ENCODE measurements at places on chromosomes 4 and X.

GRCh38 chr4:183747931-183748670, 89.0 kb downstream of the TRAPPC11 start:
- DNase-seq, result no peak

- DNase-seq, result no peak
These were observed 64.8 kb upstream of the GK2 start for GRCh38 chr4:79472693-79473438.

DNA sequence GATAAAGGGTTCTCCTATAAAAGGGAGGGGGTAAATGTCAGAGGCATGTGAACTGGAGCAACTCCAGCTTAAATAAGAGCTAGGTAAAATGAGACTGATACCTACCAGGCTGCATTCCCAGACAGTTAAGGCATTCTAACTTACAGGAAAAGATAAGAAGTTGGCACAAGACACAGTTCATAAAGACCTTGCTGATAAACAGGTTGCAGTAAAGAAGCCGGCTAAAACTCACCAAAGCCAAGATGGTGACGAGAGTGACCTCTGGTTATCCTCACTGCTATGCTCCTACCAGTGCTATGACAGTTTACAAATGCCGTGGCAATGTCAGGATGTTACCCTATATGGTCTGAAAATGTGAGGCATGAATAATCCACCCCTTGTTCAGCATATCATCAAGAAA, 13.1 kb upstream of the SULT1B1 start:
- DNase-seq, result no peak

DNA sequence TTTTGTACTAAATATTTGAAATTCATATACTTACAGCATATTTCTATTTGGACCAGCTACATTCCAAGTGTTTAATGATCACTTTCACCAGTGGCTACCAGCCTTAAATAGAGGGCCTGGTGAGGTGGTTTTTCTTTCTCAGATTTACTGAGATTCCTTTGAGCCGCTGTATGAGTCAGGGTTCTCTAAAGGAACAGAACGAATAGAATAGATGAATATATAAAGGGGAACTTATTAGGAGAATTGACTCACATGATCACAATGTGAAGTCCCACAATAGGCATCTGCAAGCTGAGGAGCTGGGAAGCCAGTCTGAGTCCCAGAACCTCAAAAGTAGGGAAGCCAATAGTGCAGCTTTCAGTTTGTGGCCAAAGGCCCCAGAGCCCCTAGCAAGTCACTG, 146.2 kb upstream of the TLL1 start:
- no peak for DNase-seq

DNA sequence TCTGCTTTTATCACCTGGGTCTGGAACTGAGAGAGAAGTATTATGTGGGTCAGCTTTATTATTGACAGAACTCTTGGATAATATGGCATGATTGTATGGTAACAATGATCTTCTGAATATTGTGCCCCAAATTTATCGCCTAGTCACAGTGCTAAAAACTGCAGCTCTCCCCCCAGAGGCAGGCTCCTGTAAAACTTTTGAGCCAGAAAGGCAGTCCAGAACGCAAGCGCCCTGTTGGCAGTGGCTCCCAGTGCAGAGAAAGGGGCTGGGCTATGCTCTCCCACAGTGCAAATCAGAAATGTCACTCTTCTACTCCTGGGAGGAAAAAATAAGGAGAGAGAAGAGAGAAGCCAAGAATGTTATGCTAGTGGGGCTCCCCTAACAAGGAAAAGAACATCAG, 50.5 kb downstream of the HELT start:
- DNase-seq, result no peak

- no peak for DNase-seq
These were observed 36.9 kb downstream of the AMMECR1 start for GRCh38 chrX:110280954-110281353.

DNA sequence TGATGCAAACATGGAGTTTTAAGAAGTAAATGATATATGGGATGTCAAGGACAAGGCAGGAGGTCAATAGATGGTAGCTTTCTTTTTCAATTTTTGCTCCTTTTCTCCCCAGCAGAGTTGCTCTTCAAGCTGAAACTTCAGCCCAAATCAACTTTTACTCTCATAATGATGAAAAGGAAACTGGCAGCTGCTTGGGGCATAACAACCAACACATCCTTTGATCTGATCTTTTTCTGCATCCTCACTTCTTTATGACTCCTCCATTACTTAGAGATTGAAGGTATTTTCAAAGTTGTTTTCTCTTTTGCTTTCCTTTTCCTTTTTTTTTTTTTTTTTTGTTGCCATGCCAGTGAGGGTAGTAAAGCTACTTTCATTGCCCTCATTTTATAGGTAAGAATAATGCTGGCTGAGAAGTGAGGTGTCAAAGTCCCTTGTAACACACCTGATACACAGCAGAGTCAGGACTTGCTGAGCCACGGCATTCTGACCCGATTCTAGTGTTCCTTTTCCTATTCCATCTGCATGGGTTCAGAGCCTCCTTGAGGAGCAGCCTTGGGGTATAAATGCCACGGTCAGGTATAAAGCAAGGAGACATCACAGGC, 26.9 kb downstream of the SLC2A9 start:
- DNase-seq, result peak; percentile 53

GRCh38 chr4:17504081-17504480, 7.8 kb downstream of the QDPR start:
- DNase-seq, result no peak

DNA sequence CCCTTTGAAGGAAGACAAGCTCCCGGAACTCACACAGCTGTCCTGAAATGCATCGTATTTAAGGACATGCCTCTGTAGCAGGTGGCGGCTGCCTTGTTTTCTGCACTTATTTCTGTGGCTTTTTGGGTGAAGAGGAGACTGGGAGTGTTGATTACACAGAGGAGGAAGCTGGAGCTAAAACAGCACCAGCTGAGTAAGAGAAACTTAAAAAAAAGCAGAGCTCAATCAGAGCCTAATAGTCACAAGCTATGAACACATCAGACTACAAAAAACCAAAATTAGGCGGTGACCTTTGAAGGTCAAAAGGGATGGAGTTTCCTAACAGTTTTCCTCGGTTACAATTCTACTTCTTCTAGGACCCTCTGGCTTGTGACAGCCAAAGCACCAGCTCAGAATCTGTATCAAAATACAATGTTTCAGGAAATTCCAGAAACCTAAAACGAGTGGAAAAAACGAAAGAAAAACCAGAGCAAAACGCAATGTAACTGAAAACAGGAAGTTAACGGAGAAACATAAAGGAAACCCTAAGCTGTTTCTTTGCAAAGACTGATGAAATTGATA, 13.5 kb downstream of the PRKX start:
- DNase-seq, result peak; percentile 43

- DNase-seq, result no peak
These were observed 435.6 kb downstream of the FAT4 start for GRCh38 chr4:125750399-125750798.

GRCh38 chr4:1113311-1114009, at the start of gene RNF212:
RNF212 (minus strand) TSS chr4:1113564; CDS start chr4:1113464, 100 bp downstream.
- peak; percentile 15 for DNase-seq

DNA sequence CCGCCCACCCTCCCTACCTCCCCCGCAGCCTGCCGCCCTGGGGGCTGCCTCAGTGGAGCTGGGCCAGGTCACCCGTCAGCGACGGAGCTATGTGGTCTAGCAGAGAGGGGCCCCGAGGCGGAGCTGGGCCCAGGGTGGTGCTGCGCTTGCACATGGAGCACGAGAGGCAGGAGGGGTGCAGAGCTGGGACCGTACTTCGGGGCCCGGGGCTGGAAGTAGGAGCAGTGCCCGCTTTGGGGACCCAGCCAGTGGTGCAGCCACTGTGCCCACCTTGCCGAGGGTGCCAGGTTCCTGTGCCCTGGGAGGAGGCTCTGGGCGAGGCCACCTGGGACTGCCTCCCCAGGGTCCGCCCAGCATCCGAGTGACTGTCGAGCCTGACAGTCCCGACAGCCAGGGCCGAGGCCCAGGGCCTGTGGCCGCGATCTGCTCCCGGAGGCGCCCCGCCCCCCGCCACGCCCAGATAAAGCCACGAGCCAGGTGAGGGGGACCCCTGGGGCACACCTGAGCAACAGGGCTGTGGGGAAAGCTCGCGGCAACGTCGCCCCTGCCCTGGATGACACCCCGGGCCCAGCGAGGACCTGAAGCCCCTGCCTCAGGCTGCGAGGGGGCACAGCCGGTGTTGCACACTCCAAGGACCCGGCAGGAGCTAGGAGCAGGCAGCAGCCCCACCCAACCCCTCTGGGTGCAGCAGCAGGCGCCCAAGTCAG, 117.5 kb downstream of the DNAAF6 start:
- DNase-seq, result no peak

DNA sequence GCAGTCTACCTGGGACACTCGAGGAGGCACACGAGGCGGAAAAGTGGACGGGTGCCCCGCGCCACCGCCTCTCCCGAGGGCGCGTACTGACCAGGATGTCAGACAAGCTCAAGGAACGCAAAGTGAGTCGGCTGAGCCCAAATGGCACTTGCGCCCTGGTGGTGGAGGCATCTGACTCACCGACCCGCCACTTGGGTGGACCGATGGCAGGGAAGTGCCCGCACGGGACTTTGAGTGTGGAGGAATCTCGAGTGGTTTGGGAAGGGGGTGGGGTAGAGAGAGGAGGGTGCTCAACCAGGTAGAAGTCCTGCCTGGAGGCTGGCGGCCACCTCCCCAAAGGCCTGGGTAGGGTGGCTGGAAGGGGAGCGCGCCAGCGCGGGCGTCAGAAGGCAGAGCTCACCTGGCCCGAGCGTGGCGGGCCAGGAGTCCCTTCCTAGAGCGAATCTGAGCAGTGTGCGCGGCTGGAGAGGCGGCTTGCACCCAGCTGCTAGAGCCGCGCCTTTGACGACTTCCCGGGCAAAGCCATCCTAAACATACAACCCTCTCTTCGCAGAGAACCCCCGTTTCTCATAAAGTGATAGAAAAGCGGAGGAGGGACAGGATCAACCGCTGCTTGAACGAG, 655 bp downstream of the HELT start:
- no peak for DNase-seq

DNA sequence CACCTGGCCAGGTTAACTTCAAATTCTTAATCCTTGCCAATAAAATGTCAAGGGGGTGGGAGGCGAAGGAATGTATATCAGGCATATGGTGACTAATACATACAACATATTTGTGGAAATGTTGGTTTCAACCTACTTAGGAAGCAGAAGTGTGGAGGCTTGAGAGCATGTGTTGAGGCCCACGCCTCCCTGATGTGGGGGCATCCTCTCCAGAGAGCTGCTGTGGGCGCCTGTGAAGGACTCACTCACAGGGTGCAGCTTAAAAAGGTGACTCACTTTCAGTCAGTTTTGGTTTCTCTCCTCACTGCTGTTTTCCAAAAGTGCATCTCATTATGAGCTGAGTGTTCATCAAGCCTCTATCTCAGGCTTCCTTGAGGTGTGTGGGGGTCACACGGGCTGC, 27.5 kb downstream of the LNX1 start:
- DNase-seq, result peak; percentile 13

DNA sequence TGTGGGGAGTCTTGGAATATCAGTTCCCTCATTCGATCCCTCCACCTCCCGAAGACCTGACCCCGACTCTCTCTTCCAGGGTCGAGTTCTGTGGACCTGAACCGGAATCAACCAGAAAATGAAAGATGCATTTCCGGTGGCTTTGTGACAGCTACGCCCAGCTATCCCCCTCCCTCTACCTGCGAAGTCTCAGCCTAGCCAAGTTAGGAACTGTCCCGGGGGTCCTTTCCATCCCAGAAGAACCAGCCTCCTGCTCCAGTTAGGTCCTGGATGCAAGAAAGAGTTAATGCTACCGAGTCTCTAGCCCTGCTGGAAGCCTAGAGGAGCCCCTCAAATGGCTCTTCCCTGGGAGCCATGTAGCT, 13.4 kb upstream of the ETDC start:
- DNase-seq, result no peak

DNA sequence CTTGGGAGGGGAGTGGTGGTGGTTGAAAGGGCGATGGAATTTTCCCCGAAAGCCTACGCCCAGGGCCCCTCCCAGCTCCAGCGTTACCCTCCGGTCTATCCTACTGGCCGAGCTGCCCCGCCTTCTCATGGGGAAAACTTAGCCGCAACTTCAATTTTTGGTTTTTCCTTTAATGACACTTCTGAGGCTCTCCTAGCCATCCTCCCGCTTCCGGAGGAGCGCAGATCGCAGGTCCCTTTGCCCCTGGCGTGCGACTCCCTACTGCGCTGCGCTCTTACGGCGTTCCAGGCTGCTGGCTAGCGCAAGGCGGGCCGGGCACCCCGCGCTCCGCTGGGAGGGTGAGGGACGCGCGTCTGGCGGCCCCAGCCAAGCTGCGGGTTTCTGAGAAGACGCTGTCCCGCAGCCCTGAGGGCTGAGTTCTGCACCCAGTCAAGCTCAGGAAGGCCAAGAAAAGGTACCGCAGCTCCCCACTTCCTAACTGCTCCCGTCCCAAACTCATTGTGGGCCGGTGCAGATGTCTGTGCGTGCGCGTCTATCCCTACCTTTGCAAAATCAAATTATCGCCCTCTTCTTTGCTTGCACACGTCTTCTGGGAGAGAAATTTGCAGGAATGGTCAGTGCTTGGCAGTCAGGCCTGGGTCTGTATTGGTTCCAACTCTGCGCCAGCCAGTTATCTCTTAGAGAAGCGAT, 533 bp downstream of the IL15 start:
- DNase-seq, result peak; percentile 28

DNA sequence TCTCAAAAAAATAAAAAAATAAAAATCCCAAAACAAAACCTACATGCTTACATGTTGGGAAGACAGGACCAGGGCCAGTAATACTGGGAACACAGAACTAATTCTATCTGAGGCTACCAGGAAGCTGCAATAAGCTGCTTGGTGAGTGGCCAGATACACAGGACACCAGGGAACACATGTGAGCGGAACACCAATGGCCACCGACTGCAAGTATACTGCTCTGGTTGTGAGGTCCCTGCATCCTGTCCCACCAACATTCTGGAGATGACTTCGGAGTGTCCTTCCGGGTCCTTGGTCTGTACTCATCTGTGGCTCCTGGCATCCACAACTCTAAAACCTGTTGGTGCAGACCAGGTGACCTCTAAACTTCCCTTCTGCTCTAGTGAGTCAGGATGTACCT, 2.7 kb downstream of the TNIP2 start:
- no peak for DNase-seq

DNA sequence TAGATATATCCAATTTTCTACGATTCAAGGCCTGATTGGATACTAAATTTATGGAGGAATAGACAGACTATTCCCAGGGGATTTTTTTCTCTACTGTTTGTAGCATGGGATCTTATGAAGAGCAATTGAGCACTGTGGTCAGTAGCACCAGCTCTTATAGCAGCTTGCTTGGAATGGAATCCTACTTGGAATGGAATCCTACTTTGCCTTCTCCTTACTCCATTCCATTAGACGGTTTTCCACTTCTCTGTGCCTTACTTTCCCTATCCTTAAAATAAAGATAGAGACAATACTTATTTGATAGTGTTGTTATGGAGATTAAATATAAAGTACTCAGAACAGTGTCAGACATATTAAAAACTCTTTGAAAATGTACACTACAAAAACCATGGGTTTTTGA, 133.5 kb downstream of the BTC start:
- no peak for DNase-seq

GRCh38 chrX:19133231-19133630, 11.0 kb upstream of the ADGRG2 start:
- DNase-seq, result no peak

DNA sequence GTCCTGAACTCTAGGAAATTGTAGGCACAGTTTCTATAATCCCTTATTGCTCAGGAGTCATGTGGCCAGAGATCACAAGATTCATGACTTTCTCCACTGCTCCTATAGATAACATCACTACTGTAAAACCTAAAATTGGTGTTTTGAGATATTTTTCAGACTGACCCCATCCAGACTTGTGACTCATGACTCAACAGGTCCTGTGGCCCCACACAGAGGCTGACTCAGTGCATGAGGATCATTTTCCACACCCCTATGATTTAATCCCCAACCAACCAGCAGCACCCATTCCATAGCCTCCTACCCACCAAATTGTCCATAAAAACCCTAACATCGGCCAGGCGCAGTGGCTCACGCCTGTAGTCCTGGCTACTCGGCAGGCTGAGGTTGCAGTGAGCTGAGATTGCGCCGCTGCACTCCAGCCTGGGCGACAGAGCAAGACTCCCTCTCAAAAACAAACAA, 13.2 kb upstream of the XIAP start:
- DNase-seq, result no peak
